Left ventricle myocardium superior (tissue), 1 donor: ENCODE measurements at places on chromosomes 3 and 15. TPM values are rescaled to one million over a fixed set of nuclear protein-coding genes. Genes with fewer than 3 reads are reported as not detected.

GRCh38 chr3:106920609-106921008, 456.6 kb upstream of the CCDC54 start:
- no peak for DNase-seq

DNA sequence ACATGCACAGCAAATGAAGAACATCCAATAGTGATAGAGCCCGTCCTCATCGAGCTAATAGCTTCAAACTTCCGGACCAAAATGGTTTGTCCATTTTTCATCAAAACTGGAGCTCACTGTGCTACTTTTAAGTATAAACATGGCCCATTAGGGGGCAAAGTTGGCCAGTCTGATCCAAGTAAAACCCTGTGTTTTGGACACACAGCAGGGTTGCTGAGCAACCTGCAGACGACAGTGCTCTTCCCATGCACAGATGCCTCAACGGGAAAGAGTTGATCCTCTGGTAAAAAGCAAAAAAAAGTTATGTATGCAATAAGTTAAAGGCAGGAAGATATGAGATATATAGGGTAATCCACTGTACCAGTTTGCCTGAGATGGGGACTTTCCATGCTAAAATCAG, 244.0 kb upstream of the THBS1 start:
- no peak for DNase-seq

Gene LRRC2
- 122 TPM for total RNA-seq

Gene GOLGA8S
- total RNA-seq = 0.40 TPM

Gene CHRFAM7A
- 1.3 TPM for total RNA-seq
